ENCODE measurements at places on chromosomes 7 and 10. TPM values are rescaled to one million over a fixed set of nuclear protein-coding genes. Genes with fewer than 3 reads are reported as not detected.

GRCh38 chr7:130303551-130303950 is 10.6 kb downstream of the CPA4 start:
- no peak for DNase-seq

DNA sequence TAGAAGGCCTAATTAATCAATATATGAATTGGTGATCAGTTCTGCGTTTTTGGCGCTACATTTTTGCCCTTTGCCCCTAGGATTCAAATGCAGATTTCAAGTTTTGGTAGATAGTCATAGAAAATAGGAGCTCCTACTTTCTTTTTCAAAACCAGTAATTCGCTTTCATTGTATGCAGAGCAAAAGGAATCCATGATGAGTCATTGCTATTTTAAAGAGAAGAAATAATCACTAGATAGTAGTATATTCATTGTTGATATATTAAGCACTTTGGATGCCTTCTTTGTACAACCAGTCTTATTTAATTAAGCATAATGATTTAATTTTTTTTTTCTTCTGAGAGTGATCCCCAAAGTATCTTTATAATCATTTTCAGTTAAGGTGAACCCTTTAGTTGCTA is 50.3 kb downstream of the CSTF2T start:
- peak; percentile 17 for DNase-seq

DNA sequence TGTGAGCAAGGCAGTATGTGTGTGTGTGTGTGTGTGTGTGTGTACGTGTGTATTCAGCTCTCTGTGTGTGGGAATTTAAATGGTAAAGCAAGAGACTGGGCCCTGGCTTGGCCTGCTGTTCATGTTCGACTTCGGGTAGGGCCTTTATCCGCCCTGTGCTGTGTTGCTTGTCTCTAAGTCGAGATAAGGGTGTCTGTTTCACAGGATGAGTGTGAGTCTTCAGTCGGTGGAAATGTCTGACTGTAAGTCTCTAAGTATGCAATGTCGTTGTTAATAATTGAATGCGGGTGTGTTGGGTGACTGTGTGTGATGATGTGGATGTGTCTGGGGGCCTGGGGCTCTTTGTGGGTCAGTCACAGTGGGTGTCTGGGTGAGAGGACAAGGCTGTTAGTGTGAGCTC is 34.8 kb downstream of the HIF1AN start:
- DNase-seq = no peak

- DNase-seq = no peak
Measured at GRCh38 chr10:3094609-3095036, 27.3 kb downstream of the PFKP start.

BHLHA15 gene
- not detected for total RNA-seq

IFIT2 gene
- total RNA-seq = 7.0 TPM

IGFBP1 gene
- 1.3 TPM for total RNA-seq

ZPBP gene
- not detected for total RNA-seq

ITPRID1 gene
- total RNA-seq = not detected
